Activated naive CD4-positive, alpha-beta T cell treated with anti-CD3 and anti-CD28 coated beads, Interleukin-2, amount 50 U/mL, for 16 hours (primary cell): ENCODE measurements at places on chromosomes 6 and 20.
A peak's percentile ranks its signal among the peaks of the same experiment; 100 is the strongest.

DNA sequence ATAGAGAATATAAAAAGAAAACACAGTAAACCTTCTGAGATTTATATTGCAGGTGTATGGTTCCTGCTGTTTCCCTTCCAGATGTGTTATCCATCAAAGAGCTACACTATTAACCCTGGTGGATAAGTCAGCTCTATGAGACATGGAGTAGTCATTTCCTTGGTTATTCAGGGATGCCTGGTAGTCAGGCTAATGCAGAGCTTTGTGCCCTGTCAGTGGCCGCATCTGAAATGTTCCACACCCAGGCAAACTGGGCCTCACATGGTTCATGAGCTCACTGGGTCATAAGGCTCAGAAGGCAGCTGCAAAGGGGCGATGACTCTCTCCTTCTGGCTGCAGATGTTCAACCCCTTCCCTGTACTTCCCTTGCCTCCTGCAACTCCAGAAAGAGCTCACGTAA lies 473.6 kb downstream of the EPHA7 start:
- DNase-seq: no peak

DNA sequence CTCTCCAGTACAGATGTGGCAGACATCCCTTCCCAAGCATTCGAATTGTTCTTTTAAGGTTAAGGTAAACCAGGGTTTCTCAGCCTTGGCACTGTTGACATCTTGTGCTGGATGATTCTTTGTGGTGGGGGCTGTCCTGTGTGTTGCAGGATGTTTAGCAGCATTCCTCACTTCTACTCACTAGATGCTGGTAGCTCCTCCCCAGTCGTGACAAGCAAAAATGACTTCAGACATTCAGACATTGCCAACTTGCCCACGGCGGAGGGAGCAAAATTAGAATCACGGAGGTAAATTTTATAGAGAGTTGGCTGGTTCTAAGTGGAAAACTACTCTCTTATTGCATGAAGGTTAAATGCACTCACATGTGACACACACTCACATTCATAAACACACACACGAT lies 188.7 kb downstream of the GMPR start:
- DNase-seq: no peak

GRCh38 chr6:3762359-3762758 lies 10.8 kb upstream of the PXDC1 start:
- no peak for DNase-seq

- DNase-seq: no peak
Measured at GRCh38 chr6:155054491-155055250, 59.6 kb downstream of the TIAM2 start.

DNA sequence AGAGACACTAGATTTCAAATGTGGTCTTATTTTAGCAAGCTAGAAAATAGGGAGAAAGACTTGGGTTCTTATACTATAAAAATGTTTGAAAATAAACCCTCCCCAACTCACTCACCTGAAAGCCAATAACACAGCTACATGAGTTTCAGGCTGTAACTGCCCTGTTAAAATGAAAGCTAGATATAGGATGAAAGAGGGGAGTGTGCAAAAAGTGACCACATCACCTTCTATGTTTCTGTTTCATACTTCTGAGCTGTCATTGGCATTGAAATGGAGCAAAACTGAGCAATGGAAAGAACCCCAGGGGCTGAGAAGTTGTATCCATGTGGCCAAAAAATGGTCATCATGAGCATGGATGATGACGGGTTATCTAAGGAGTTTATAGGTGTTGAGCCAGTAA lies 148.1 kb upstream of the TENT5A start:
- DNase-seq: no peak

GRCh38 chr6:143449714-143450452 lies 612 bp downstream of the ADAT2 start:
- DNase-seq: peak; percentile 13

GRCh38 chr20:50659975-50660670 lies 31.2 kb downstream of the RIPOR3 start:
- DNase-seq: no peak
